ENCODE measurements at places on chromosomes 16 and 17. TPM values are rescaled to one million over a fixed set of nuclear protein-coding genes. Genes with fewer than 3 reads are reported as not detected.

Gene PRAC2
- total RNA-seq = not detected

Gene WNK4
- 2.1 TPM for total RNA-seq

Gene GPR139
- total RNA-seq = not detected

Gene ST6GALNAC2
- total RNA-seq = 139 TPM

Gene CACNB1
- 12.0 TPM for total RNA-seq

Gene CCDC200
- not detected for total RNA-seq

Gene ABCA9
- total RNA-seq = 0.15 TPM

Gene ADGRG1
- total RNA-seq = 83.5 TPM

Gene PHOSPHO1
- not detected for total RNA-seq

Gene CLEC10A
- not detected for total RNA-seq

Gene CTRL
- total RNA-seq = 0.23 TPM

Gene QRICH2
- 1.8 TPM for total RNA-seq

Gene PIK3R5
- total RNA-seq = 0.38 TPM

Gene RHOT2
- total RNA-seq = 52.0 TPM

Gene LGALS9B
- total RNA-seq = 0.78 TPM

Gene ZP2
- total RNA-seq = not detected

Gene ABCC6
- not detected for total RNA-seq

Gene CNGB1
- 2.7 TPM for total RNA-seq

Gene ZNF267
- total RNA-seq = 6.9 TPM

Gene BCAS3
- 16.7 TPM for total RNA-seq

Gene P2RX5
- total RNA-seq = 1.7 TPM
